ENCODE measurements at places on chromosomes 6 and 20.

DNA sequence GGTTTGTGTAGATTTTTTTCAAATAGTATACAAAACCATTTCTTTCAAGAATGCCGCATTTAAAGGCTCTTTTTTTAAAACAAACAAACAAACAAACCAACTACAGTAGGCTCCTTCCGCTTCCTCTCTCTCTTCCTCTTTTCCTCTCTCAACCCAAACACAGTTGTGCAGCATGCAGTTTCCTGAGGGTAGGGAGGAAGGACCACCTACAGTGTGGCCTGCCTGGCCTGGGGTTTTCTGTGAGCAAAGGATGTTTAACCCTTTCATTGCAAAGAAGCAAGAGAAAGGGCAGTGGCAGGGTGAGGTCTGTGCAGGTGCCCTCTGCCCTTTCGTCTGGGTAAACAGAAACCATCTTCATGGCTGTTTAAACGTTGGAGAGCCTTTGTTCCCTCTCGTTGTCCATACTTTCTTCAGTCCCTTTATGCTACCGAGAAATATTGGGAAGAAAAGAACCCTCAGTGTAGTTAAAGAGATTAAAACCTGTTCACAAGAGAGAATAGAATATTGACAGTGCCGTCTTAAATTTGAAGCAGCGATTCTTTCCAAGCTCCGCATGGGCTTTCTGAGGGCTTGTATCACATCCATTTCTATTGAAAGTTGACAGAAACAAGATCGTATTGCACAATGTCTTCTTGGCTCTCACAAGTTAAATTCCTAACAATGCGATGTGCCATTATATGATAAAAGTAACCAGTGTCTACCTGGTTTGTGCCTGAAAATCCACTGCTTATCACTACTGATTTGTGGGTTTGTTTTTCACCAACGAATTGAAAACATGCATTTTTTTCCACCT, 215.5 kb upstream of the SNX9 start:
- no peak for DNase-seq

GRCh38 chr6:38591439-38591838, 48.3 kb downstream of the BTBD9 start:
- no peak for DNase-seq

DNA sequence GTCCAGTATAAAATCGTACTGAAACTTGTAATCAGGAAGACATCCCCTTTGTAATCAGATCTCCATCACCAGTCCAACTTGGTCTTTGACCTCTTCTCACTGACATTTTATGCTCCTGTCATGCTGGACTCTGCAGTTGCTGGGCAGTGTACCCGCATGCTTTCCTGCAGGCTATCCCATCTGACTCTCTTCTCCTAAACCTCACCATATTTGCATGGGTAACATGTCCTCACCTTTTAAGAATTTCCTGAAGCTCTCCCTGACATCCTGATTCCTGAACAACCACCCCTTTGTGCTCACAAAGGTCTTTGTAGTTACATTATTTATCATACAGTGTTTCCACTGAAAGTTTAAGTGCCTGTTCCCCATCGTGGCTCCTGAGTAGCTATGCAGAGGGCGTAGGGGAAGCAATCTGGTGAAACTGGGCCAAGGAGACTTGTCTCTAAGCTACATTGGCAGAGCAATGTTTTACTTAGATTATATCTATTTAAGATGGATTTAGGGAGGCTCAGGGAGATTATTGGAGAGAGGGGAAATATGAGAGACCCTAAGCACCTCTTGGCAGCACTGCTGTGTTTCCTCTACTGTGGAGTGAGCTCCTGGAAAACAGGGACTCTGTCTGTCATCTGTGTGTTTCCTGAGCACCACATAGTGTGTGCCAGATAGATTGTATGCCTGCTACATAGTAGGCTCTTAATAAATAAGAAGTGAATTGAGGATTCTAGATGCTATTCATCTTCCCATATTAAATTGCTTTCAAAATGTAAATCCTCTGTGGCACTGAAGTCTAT, 124.0 kb downstream of the LAMA2 start:
- no peak for DNase-seq

DNA sequence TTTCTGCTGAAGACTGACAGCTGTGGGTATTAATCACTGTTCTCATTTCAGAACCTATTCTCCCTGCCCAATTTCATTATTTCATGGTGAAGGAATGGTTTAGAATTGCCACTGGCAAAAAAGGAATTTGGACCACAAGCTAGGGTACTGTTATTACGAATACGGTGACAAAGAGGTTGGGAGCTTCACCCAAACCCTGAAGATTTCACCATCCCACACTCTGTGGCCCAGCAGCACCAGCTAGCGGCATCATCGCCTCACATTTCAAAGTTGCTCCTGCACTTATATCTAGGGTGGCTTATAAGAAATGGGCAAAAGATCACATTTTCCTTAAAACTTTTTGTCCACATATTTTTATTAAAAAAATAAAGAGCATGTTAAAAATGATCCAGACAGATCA, 236.1 kb downstream of the SYNDIG1 start:
- no peak for DNase-seq

DNA sequence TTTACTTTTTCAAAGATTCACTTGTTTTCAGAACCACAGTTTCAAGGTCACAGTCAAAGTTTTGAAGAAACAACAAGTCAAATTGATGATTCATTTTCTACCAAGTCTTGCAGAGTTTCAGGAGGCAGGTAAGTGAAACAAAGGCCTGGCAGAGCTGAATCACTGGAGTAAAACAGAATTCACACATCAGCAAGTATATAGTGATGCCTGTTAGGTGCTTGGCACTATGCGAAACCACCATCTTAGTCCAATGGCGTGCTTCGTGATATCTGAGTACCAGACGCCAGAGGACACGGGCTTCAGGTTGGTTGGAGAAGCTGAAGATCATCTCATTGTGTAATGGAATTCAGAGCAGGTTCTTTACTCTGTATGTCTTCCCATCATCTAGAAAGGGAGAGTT, 75.9 kb downstream of the RTN4IP1 start:
- DNase-seq = no peak

GRCh38 chr6:3291987-3292386, 33.2 kb downstream of the PSMG4 start:
- DNase-seq = no peak

DNA sequence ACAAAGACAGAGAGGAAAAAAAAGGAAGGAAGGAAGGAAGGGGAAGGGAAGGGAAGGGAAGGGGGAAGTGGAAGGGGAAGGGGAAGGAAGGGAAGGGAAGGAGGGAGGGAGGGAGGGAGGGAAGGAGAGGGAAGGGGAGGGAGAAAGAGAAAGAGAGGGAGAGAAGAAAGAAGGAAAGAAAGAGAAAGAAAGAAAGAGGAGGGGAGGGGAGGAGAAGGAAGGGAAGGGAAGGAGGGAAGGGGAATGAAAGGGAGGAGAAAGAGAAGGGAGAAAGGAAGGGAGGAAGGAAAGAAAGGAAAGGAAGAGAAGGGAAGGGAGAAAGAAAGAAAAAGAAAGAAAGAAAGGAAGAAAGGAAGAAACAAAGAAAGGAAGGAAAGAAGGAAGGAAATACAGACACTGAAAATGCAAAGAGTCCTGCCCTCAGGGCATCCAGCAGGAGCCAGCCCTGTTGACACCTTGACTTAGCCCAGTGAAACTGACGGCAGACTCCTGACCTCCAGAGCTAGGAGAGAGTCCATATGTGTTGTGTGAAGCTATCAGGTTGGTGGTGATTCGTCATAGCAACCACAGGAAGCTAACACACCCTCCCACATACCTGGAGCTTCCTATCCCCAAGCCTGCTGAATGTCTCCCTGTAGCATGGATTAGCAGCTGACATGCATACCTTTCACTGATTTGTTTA, 58.7 kb upstream of the SULF2 start:
- no peak for DNase-seq

- DNase-seq = no peak
Observed at GRCh38 chr20:53080969-53081871, 109.1 kb downstream of the TSHZ2 start.

- no peak for DNase-seq
Observed at GRCh38 chr6:167356874-167357273, 32.0 kb downstream of the TTLL2 start.

All from SK-N-MC (cell line).